Umbilical cord (tissue), 2 donors: ENCODE measurements at places on chromosomes 2 and 18. TPM values are rescaled to one million over a fixed set of nuclear protein-coding genes. Genes with fewer than 3 reads are reported as not detected.

GRCh38 chr2:149573760-149574159 lies 13.8 kb downstream of the MMADHC start:
- no peak for DNase-seq

- no peak for DNase-seq
Observed at GRCh38 chr2:192675681-192676080, 480.9 kb upstream of the TMEFF2 start.

GRCh38 chr2:239584986-239585385 lies 184.2 kb upstream of the HDAC4 start:
- no peak for DNase-seq

DNA sequence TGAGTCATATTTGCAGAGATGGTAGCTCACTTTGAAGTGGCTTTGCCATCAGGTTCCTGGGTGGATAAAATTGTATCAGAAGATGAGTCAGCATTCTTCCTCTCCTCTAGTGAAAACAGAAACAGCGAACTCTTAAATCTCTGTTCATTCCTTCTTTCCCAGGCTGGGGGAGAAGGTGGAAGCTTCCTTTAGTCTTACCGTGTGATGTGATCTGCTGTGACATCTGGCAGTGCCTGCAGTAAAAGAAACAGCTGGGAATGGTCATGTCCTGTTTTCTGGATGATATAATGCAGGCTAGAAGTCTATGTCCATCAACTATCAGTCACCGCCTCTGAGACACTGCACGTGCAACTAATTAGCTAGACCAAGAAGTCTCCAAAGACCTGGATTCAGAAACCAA lies 171.6 kb downstream of the VAPA start:
- DNase-seq, result peak; percentile 43

GRCh38 chr2:23293731-23294130 lies 91.2 kb upstream of the KLHL29 start:
- peak; percentile 21 for DNase-seq

The RPRM gene
- 6.0 TPM for total RNA-seq

DNA sequence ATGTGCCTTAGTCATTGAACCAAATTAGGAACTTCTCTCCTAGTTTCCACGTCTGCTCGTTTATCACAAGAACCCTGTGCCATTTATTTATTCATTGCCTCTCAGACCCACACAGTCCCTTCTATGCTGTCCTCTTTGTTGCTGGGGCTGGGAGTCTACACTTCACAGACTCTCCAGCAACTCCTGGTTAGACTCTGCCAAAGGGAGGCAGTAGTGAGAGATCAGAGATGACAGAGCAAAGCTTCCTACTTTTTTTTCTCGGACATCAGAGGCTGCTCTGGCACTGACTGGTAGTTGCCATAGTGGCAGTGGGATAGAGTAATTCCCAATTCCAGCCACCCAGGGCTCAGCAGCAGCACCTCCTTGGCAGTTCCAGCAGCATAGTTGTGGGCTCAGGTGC lies 277.5 kb downstream of the BCL11A start:
- DNase-seq, result no peak

The SATB2 gene
- 3.1 TPM for total RNA-seq

The TCF7L1 gene
- total RNA-seq, result 4.3 TPM

The CD8A gene
- 10.6 TPM for total RNA-seq
